ENCODE measurements at places on chromosomes 7 and 10. TPM values are rescaled to one million over a fixed set of nuclear protein-coding genes. Genes with fewer than 3 reads are reported as not detected.

The VAX1 gene
- not detected for total RNA-seq

DNA sequence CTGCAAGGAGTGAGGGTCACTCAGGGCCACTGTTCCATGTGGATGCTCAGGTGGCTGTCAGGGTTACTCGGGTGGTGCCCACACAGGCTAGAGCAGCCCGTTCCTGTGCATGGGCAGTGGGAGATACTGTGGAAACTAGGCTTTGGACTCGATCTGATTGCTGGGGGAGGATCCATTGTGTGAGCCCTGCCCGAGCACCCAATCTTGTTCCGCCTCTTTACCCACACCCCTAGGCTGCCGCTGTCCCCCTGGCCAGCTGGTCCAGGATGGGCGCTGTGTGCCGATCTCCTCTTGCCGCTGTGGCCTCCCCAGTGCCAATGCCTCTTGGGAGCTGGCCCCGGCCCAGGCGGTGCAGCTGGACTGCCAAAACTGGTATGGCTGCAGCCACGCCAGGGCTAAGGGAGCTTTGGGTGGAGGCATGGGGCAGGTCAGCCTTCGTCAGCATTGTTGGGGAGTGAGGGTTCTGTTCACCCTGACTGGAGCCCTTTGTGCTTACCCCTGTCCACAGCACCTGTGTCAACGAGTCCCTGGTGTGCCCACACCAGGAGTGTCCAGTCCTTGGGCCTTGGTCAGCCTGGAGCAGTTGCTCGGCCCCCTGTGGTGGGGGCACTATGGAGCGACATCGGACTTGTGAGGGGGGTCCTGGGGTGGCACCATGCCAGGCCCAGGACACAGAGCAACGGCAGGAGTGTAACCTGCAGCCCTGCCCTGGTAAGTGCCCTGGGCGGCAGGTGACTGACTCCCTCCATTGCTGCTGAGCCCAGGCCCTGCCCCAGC is 12.4 kb upstream of the ZNF862 start:
- no peak for DNase-seq

DNA sequence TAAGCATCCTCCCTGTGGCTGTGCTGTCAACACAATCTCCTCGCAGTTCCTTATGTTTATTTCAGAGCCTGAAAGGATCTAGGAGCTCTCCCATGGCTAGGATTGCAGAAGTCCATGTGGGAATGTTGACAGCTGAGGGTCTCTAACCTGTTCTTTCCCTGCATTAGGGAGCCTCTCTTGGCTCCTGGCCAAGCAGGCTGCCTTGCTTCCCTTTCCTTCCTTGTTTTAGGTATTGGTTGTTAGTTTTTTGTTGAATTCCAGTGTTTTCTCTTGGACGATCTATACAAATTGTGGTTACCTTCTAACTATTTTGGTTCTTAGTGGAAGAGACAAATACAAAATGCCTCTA is 171.8 kb downstream of the MLLT10 start:
- DNase-seq = no peak

The TUBAL3 gene
- 0.52 TPM for total RNA-seq

DNA sequence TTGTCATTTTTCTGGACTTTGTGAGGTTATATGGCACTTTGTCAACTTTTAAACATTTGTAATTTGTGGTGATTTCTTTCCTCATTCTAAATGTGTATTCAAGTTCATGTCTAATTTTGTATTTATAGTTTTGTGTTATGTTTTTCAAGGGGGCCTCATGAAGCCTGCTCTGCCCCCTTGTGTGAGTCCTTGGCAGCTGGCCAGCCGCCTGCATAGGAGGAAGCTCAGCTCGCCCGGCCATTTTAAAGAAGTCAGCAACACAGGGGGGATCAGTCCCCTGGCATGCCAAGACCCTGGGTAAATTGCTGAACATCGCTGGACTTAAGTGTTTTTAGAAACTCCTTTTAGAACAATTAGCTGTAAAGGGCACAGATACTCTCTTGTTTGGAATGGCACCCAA is 123.0 kb downstream of the ANLN start:
- DNase-seq = no peak

All from PC-9 (cell line).